ENCODE measurements at places on chromosomes 2 and 18.

DNA sequence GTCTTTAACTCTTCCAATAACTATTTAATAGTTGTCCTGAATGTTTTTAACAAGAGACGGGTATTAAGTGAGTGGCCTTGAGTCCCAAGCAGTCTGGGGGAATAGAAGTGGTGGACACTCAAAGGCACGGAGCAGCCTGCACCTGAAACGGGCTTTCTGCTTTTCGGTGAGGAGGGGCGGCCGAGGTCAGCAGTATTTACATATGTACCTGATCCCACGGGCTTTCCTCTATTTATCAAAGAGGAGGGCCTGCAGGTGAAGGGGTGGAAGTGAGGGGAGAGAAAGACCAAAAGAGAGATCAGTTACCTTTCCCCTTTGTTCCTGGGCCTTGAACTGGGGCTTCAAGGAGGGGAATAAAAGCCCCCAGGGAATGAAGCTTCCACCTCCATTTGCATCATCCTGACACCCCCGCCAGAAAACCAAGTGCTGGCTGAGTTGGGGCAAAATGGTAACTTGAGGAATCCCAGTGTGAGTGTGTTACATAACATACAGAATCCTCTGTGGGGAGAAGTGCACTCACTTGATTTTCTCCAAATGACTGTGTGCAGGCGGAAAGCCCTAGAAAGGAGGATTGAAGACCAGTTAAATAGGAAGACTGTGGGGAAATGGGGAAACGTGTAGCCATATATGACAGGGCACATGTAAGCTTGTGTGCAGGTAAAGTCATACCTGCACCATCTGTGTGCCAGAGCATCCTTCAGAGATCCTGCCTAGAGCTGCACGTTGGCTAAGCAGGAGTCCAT, 12.4 kb downstream of the POU3F3 start:
- DNase-seq = no peak

DNA sequence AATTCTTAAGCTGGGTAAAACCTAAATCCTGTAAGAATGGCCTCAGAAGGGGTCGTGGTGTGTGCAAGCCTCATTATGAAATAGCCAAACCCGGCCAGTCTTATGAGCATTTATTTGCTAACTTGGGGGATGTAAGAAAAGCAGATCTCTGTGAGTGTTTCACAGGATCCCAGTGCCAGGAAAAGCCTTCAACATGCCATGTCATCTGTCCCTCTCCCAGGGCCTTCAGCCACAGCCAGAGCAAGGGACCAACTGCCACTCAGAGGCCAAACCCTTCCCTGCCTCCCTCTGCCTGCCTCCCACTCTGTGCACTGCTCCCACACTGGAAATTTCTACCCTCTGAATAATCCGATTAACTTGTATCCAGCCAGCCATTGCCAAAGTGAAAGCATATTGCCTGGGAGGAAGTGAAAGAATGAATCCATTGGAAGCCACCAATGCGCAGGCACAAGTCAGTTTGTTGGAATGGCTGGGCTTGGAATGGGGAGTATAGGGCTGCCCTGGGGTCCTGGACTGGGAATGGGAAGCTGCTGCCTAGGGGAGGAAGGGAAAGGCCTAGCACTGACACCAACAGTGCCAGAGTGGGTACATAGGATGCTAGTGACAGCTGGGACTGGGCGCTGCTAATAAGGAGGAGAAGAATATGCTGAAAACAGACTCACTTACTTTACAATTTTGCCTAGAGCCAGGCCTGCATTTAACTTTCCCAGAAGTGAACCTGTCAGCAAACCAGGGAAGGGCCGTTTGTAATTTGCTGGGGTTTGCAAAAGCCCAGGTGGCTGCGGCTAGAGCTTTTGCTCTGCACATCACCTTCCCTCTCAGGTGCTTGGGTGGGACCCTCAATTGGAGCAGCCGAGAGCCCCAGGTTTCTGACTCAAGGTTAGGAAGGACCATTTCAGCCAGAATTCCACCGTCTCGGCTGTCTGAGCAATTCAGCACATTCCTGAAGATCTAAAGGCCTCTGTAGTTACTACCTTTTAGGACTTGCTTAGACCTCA, 146.6 kb upstream of the NCK2 start:
- no peak for DNase-seq

DNA sequence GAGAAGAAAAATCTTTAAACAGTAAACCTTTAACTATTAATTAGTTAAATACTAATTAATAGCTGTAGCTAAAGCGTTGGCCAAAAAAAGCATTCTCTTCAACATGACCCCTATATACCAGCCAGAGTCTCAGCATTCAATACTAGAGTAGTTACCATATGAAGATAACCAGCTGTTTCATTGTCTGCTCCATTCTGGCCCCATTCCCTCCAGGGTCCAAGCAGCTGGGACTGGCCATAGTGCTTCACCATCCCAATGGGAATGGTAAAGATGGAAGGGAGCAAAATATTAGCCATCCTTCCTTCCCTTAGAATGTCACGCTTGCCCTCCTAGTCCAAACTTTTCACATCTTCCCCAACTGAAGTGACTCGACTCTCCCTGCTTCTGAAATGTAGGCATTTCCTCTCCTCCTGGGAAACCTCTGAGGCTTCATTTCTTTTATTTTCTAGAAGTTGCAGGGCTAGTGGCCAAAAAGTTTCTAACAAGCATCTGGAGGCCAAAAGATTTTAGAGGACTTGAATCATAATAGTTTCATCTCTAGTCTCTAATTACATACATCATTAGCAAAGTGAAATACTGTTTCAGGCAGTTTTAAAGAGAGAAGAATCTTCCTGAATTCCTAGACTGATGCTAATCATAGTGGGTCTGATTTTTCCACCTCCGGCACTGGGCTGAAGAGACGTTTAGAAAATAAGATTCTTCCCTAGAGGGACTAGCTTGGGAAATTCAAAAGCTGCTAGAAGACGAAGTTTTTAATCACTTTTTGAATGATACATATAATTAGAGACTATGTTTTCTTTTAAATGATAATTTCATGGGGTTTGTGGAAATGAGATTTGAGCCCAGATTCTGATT, 52.7 kb downstream of the CCDC68 start:
- no peak for DNase-seq

DNA sequence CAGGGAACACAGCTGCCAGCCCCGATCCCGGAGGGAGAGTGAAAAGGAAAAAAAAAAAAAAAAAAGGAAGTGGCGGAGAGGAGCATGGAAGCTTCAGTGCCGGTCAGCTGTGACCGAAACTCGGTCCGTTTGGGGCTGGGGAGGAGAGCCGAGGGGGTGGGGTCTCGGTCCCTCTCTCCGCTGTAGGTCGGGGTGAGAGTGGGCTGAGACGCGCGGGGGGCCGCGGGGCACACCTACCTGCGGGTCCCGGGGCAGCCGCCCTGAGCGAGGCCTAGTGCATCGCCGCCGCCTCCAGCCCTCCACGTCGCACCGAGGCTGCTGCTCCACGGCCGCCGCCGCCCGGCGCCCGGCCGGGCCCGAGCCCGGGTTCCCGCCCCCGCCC, 536 bp downstream of the VPS54 start:
- peak; percentile 55 for DNase-seq

- DNase-seq = no peak
These were observed 551.2 kb upstream of the FSIP2 start for GRCh38 chr2:185187421-185187820.

- no peak for DNase-seq
These were observed 396.2 kb downstream of the ZNF516 start for GRCh38 chr18:76098674-76099411.

DNA sequence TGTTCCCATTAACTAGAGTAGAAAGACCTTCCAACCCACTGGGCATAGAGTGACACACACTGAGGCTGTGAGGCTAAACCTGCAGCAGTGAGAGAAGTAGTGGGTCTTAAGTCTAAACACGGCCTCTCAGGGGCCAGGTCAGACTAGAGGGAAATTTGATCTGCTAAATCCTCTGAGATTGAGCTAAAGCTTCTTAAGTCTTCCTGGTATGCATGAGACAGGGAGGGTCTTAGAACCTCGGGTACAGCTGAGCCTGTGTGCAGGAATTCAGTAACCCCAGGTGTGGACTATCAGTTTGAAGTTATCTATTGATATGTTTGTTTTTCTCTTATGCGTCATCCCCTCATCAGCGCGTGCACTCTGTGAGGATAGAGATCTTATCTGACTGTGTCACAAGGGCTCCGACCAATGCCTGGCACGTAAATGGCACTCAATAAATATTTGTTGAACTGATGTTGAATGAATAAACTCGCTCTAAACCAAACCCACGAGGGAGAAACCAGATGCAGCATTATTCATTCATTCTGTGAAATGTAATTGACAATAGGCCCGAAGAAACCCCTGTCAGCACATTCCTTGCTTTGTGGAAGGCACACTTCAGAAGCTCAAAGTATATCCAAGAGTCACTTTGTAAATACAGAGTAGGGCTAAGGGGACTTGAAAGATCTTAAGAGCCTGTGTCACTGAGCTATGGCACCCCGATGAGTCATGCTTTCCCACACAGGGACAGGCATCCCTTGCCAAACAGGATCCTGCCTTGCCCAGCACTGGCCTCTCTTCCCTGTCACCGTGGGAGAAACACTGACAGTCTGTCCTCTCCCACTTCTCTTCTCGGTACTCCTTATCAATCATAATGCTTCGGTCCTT, 21.7 kb upstream of the RAB10 start:
- no peak for DNase-seq

DNA sequence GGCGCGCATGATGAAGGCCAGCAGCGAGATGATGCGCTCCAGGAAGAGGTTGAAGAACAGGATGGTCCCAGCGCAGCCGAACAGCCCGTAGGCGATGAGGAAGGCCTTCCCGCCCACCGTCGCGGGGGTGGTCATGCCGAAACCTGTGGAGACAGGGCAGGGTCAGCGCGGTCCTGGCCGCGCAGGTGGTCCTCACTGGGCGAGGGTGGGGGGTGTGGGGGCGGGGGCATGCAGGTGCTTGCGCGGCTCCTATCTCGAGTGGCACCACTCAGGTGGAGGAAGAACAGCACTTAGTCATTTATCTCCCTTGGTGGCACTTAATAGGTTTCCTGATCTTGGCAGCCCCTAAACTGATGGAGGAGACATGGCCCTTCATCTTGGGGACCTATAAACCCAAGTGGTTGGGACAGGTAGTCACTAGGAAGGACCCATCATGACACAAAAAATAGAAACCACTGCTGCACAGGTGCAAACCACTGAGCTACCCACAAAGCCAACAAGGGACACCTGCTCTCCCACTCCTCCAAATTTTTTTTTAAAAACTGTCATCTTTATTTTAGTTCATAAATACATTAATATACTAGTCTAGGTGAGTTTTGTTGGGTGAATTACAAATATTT, 118.8 kb downstream of the MSH2 start:
- no peak for DNase-seq

DNA sequence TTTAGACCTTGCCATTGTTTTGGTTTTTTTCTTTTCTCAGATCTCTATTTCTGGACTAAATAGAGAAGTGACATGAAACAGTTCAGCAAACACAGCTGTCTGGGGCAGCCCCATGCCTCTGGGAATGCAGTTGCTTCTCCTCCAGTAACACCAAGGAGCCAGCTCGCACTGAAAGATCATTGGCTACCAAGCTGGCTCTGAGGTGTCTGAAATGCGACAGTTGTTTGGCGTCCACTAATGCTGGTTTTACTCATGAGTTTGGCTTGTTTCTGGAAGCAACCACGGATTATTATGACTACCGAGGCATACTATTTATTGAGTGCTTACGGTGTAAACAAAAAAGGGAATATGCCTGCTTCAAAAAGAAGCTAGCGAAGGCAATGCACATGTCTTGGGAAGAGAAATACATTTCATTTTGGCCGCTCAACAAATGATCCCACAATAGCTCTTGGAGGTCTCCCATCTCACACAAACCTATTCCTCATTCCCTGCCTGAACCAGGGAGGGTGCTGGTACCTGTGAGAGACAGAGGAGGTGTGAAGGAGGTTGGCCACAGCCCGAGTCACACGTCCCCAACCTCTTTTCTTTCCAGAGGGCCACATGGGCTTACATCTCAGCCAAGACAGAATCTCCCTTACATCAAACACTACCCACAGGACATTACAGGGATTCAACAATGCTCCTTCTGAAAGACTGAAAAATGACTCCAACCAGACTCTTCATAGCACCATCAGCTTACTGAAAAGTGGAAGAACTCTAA, 37.5 kb upstream of the NEB start:
- no peak for DNase-seq

- no peak for DNase-seq
These were observed 2.1 kb downstream of the EML6 start for GRCh38 chr2:54725343-54726099.

GRCh38 chr2:55962915-55963314, 39.3 kb upstream of the EFEMP1 start:
- no peak for DNase-seq

- DNase-seq = no peak
These were observed 20.9 kb downstream of the SLC39A10 start for GRCh38 chr2:195677884-195678283.

DNA sequence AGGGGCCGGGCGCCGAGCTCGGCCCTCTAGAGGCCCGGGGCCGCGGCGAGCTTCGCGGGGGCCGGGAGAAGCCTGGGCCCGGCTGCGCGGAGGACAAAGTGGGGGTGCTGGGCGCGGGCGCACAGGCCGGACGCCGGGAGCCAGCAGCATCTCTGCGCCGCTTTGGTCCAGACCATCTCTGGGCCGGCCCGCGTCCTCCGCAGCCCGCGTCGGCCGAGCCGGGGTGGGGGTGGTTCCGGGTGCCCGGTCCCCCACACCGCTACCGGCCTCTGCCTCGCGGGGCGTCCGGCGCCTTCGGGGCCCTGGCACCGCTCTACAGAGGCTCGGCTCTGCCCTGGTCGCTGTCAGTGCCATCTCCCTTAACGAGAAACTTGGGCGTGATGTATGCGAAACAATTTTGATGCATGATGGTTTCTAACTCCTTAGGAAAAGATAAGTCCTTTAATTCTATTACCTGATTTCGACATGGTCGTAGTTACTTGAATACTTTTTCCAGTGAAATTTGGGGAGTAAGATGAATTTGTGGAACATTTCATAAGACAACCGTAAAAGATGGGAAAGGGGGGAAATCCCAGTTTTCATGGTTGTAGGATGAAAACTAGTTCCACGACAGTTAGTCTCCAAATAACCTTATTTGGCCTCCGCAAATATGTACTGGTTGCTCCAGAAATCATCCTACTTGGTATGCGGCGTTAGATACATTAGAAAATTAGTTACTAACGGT, 562 bp downstream of the TWSG1 start:
- peak; percentile 22 for DNase-seq

GRCh38 chr2:172214252-172214651, 111.6 kb upstream of the DLX2 start:
- no peak for DNase-seq

DNA sequence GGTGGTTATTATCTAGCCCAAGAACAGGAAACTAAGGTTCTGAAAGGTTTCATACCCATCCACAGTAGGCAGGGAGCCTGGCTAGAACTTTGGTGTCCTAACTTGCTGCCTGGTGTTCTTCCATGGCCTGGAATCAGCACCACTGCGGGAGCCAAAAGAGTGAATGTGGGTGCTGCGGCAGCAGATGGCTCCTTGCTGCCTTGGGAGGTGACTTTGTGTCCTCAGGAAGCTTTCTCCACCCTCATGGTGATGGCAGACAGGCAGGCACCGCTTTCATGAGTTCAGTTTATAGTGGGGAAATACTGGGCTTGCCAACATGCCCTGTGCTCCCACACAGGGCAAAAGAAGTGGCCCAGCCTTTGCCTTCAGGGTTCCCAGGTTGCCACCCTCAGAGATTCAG, 385.2 kb downstream of the BCL11A start:
- no peak for DNase-seq

- DNase-seq = no peak
These were observed 238.3 kb downstream of the PHLPP1 start for GRCh38 chr18:62953663-62954062.

GRCh38 chr18:11696451-11696850, 7.4 kb downstream of the GNAL start:
- no peak for DNase-seq

- DNase-seq = no peak
These were observed 141.6 kb downstream of the RTP5 start for GRCh38 chr2:242011167-242011513.

- no peak for DNase-seq
These were observed 293.5 kb downstream of the SETBP1 start for GRCh38 chr18:44974174-44974573.

Data from substantia nigra (tissue), 51 donors.